ENCODE measurements at places on chromosomes 6 and 20.

DNA sequence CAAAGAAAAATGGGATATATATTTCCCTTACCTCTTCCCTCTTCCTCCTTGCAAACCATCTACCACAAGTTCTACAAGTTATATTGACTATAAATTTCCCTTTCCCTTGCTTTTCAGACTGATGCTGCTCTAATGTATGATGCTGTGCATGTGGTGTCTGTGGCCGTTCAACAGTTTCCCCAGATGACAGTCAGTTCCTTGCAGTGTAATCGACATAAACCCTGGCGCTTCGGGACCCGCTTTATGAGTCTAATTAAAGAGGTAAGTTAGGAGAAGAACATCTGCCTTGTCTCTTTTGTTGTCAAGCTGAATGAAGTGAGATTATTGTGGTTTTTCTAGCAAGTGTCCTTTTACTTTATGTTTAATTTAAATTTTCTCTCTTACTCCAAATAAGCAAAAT, 406.0 kb downstream of the GRIK2 start:
- no peak for DNase-seq

DNA sequence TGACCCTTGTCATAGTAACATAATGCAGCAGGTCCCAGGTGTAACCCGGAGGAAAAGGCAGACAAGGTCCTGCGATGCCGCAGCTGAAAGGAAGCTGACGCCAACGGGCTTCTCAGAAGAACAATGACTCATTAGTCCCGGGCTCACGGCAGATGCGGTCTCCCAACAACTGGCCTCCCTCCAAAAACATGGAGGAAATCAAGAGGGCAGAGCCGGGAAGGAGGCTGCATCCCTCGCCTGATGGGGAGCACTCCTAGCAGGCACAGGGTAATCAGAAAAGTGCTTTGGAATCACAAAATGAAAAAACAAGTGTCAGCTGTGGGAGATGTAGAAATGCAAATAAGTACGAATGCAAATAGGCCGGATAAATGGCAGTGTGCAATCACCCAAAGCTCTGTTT, 165.2 kb upstream of the AGPAT4 start:
- DNase-seq: no peak

DNA sequence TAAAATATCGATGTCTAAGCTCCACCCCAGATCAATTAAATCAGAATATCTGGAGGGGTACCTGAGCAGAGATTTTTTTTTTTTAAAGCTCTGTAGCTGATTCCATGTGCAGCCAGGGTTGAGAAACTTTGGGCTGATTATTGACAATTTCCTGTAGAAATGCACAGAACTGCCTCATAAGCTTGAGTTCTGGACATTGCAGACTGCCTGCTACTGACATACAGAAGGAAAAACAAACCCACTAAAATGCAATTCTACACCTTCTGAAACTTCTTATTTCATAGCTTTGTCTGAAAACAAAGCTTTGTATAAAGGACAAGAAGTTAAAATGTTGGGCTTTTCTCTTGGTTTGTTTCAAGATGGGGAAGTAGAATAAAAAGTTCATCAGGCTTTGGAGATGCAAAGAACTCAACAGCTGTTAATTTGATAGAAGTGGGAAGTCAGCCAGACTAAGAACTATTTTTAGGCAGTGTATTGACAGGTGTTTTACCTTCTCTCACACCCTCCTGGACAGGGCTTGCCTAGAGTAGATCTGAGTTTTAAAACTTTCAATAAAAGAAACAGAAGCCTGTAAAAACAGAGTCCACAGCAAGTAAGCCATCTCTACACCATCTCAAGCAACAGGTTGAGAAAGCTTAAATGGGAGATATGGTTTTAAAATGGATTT, 147.7 kb downstream of the KCNQ5 start:
- no peak for DNase-seq

GRCh38 chr20:35601990-35602389, 13.6 kb upstream of the SPAG4 start:
- no peak for DNase-seq

GRCh38 chr20:22285555-22285954, 298.8 kb downstream of the FOXA2 start:
- no peak for DNase-seq

GRCh38 chr6:34472425-34472824, 6.5 kb downstream of the PACSIN1 start:
- no peak for DNase-seq

DNA sequence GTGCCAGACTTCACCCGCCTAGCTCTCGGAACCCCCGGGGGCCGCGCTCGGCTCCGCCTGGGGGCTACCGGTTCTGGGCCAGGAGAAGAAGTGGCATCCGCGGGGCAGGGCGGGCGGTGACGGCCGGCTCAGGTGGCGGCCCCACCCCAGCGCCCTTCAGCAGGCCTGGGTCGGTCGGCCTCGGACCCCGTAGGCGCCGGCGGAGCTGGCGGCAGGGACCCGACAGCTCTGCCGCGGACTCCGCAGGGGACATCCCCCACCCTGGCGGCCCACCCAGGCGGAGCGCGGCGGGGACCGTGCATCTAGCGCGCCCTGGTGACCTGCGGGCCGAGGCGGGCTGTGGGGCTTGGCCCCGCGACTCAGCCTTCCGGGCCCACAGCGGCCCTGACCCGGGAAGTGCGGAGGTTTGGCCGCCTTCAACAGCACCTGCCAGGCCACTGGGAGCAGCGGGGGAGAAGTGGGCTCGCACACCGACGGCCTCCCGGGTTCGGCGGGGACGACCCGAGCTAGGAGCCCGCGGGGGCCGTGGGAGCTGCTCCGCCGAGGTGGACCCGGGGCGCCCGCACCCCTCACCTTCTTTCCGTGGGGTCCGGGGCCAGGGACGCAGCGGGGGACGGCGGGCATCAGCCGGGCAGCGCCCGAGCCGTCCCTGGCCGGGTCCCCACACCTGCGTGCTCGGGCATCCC, 87.1 kb downstream of the TMEM242 start:
- DNase-seq: peak; percentile 18

- DNase-seq: no peak
These were observed 45.0 kb downstream of the ADNP start for GRCh38 chr20:50886184-50886790.

DNA sequence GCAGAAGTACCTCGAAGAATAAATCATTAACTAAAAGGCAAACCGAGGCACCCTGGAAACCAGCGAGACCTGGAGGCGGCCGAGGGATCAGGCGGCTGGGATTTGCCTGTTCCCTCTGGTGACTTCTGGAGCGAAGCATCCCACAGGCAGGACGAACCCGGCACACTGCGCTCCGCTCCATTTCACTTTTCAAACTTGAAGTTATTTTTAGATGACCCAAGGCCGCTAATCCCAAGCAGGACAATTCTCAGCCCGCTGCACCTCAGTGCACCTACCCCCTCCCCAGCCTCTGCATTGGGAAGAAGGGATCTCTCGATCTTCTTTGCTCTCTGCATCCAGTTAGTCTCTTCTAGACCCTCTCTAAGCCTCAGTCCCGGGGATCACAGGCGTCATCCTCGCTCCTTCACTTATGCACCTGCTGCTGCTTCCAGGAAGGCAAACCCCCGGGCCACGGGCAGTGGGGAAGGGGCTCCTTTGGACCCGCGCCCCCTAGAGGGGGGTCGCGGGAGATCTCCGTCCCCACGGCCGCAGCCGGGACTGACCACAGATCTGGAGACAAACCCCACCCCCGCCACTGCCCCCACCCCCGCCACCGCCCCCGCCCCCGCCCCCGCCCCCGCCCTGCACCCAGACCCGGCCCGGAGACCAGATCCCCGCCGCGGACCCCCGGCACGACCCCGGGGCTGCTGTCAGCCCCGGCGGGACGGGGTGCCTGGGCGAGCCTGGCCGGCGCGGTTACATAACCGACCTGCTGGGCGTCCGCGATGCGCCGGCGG, 636 bp downstream of the RCAN2 start:
- no peak for DNase-seq

DNA sequence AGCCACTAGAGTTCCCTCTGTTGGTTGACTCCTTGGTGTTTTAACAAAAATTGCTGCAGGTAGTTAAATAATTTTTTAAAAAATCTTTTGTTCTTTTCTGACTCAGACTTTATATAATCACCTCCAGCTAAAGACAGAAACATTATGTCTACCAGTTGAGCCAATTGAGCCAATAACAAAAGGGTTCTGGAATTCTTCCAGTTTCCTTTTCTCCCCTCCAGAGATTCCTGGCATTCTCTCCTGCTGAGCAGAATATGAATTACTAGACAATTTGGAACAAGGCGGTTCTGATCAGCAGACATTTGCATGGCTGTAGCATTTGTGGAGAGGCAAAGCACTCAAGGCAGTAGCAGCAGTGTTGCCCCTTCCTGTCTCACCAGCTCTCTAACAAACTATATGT, 144.0 kb upstream of the SLC35B3 start:
- DNase-seq: no peak

DNA sequence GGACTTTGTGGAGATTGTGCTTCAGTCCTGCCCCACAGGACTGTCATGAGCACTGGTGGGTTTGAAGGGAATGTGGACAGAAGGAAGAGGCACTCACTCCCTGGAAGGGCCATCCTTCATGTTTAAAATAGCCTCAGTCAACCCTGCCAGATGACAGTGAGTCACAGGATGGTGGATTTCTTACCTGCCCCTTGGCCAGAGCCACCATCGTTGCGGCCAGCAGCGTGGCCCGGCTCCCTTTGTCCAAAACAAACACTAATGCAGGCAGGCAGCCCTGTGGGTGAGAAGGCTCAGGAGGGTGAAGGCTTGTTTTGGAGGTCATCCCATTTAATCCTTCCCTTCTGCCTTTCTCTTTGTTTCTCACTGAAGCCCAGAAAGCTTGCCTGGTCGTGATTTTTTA, 422.7 kb downstream of the CD83 start:
- DNase-seq: no peak

- DNase-seq: peak; percentile 70
These were observed 580 bp upstream of the SYCP2 start for GRCh38 chr20:59933849-59934585.

DNA sequence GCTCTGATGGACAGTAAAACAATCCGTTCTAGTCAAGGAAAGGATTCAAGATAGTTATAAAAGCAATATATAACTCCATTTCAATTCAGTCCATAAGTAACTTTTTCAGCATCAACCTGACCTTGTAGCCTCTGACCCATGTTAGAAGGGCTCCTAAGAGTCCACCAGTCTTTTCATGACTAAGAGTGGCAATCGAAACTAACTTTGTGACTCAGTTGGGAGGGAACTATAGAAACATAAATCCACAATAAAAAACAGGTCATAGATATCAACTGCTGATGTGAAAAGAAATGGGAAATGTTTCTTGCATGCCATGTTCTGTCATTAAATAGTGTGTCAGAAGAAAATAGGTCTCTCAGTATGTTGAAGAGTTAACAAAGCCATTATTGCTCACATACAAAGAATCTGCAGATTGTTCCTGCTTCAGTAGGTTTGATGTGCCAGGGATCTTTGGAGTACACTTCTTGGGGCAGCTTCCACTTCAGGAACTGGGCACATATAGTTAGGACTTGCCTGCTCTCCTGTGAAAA, 16.2 kb upstream of the RBL1 start:
- no peak for DNase-seq

DNA sequence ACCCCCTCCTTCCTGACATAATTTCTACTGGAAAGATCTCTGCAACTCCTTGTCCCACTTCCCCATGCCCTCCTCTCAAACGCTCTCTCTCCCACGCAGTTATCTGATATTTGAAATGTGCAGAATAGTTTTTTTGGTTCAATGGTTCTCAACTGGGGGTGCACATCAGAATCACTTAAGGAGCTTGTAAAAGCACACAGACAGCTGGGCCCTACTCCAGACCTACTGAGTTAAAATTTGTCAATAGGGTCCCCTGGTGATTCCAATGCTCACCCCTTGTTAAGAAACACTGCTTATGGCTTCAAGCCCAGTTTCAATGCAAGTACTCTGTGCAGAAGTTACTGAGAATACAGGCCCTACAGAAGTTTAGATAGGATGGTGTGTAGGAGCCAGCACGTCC, 45.2 kb upstream of the KCNK16 start:
- no peak for DNase-seq

- DNase-seq: no peak
These were observed 34.0 kb downstream of the ZC3H12D start for GRCh38 chr6:149450679-149451375.

GRCh38 chr6:167770291-167770955, 56.3 kb upstream of the AFDN start:
- no peak for DNase-seq

- peak; percentile 48 for DNase-seq
These were observed 499 bp downstream of the TTI1 start for GRCh38 chr20:38032585-38033329.

Data from stimulated activated CD8-positive, alpha-beta memory T cell treated with anti-CD3 and anti-CD28 coated beads, Interleukin-4, amount 100 ng/mL, for 24 hours (primary cell).